ENCODE measurements at places on chromosomes 11 and 22. TPM values are rescaled to one million over a fixed set of nuclear protein-coding genes. Genes with fewer than 3 reads are reported as not detected.
A peak's percentile ranks its signal among the peaks of the same experiment; 100 is the strongest.

DNA sequence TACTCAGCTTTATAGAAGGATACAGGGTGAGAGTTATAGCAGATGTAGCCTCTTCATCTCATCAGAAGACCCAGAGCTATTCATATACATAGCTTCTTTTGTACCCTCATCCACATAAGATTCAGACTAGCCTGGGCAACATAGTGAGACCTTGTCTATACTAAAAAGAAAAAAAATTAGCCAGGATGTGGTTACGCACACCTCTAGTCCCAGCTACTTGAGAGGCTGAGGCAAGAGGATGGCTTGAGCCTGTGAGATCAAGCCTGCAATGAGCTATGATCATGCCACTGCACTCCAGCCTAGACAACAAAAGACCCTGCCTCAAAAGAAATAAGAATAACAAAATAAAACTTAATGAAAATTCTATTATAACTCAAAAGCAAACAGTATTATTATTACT lies 36.7 kb upstream of the B3GNT6 start:
- DNase-seq: no peak

DNA sequence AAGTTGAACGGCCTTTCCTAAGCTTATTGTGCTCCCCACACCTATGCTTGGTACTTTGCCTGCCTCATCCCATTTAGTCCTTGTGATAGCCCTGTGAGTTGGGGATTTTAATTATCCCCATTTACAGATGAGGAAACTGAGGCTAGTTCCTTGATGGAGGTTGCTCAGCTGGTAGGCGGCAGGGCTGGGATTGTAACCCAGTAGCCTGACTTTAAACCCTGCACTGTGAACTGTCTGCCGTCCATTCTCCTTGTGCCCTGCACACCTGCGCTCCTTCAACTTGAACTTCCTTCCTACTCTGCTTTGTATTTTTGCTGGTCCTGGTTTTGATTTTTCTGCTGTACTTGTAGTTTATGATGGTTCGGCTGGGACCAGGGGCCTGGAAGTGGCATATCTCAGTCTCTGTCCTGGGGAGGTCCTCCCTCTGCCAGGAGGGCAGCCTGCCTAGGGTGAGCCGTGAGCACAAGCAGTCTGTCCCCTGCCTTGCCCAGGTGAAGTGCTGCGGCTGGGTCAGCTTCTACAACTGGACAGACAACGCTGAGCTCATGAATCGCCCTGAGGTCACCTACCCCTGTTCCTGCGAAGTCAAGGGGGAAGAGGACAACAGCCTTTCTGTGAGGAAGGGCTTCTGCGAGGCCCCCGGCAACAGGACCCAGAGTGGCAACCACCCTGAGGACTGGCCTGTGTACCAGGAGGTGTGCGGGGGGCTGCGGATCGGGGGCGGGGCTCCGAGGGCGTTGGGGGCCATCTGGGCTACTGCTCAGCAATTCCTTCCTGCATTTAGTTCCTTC lies 52.4 kb downstream of the CD82 start:
- DNase-seq: peak; percentile 56

GRCh38 chr11:66970807-66971442 lies 4.2 kb upstream of the C11orf86 start:
- peak; percentile 70 for DNase-seq

The RIC3 gene
- 20.2 TPM for total RNA-seq

Data from right cardiac atrium (tissue), 5 donors.